ENCODE measurements at places on chromosomes 3 and 15.
A peak's percentile ranks its signal among the peaks of the same experiment; 100 is the strongest.

- no peak for DNase-seq
Observed at GRCh38 chr3:36891701-36892160, 53.1 kb downstream of the TRANK1 start.

- DNase-seq, result no peak
Observed at GRCh38 chr3:98180319-98180890, 13.9 kb downstream of the OR5H15 start.

- DNase-seq, result no peak
Observed at GRCh38 chr3:15557511-15557946, 36.0 kb upstream of the COLQ start.

GRCh38 chr3:56800130-56800831, 1.5 kb downstream of the ARHGEF3 start:
- peak; percentile 60 for DNase-seq

GRCh38 chr3:131356006-131356595, 25.5 kb upstream of the NUDT16 start:
- no peak for DNase-seq

- DNase-seq, result no peak
Observed at GRCh38 chr3:61058836-61059235, 192.4 kb downstream of the FHIT start.

DNA sequence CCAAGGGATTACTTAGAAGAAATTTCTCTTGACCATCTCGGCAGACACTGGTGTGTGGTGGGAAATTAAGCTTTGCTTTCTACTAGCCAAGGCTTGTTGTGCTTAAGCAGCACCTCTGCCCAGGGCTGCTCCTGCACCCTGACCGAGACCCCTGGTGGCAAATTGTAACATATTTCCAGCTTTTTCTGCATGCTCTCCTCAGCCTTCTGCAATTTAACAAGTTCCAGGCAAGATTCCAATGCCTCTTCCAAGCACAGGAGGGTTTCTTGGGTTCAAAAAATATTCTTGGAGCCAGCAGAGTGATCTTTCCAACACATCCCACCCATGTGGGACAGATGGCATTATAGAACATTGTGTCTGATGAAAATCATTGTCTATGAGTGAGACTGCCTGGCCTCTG, 210.5 kb downstream of the CLSTN2 start:
- no peak for DNase-seq

- DNase-seq, result no peak
Observed at GRCh38 chr3:16058521-16058920, 116.0 kb upstream of the GALNT15 start.

- no peak for DNase-seq
Observed at GRCh38 chr15:82044373-82045178, 1.2 kb downstream of the MEX3B start.

DNA sequence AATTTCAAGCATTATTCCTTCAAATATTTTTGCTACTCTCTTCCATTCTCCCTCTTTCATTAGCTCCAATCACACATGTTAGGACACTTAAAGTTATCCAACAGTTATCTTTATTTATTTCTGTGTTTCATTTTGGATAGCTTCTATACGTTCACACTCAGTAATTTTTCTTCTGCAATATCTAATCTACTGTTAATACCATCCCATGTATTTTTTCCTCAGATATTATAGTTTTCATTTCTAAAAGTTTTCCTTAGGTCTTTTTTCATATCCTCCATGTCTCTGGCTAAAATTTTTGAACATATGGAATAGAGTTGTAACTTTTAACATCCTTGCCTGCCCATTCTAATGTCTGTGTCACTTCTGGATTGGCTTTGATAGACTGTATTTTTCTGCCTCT, 73.4 kb downstream of the CTNNB1 start:
- DNase-seq, result no peak

- DNase-seq, result no peak
Observed at GRCh38 chr3:9347081-9347480, 15.8 kb upstream of the THUMPD3 start.

- no peak for DNase-seq
Observed at GRCh38 chr3:117195034-117195433, 485.5 kb downstream of the TUSC7 start.

GRCh38 chr3:76065964-76066363, 280.6 kb upstream of the ZNF717 start:
- no peak for DNase-seq

DNA sequence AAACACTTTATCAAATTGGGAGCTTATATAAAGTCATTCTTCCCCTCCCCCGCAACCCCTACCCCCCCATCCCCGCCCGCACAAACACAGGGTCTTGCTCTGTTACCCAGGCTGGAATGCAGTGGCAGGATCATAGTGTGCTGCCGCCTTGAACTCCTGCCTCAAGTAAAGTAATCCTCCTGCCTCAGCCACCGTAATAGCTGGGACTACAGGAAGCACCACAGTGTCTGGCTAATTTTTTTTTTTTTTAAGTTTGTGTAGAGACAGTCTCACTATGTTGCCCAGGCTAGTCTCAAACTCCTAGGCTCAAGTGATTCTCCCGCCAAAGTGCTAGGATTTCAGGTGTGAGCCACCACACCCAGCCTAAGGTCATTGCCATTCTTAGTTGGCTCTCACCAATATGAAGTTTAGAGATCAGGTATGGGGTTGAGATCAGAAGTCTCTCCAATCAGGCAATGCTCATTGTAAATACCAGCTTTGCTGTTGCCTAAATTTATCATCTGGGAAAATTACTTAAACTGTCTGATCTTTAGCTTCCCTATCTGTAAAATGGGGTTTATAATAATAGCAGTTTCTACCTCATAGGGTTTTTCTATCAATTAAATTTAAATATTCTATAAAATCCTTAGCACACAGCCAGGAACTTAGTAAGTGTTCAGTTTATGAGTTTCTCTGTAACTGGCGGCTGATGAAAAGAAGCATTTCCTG, 60.3 kb downstream of the TGFBR2 start:
- DNase-seq, result no peak

DNA sequence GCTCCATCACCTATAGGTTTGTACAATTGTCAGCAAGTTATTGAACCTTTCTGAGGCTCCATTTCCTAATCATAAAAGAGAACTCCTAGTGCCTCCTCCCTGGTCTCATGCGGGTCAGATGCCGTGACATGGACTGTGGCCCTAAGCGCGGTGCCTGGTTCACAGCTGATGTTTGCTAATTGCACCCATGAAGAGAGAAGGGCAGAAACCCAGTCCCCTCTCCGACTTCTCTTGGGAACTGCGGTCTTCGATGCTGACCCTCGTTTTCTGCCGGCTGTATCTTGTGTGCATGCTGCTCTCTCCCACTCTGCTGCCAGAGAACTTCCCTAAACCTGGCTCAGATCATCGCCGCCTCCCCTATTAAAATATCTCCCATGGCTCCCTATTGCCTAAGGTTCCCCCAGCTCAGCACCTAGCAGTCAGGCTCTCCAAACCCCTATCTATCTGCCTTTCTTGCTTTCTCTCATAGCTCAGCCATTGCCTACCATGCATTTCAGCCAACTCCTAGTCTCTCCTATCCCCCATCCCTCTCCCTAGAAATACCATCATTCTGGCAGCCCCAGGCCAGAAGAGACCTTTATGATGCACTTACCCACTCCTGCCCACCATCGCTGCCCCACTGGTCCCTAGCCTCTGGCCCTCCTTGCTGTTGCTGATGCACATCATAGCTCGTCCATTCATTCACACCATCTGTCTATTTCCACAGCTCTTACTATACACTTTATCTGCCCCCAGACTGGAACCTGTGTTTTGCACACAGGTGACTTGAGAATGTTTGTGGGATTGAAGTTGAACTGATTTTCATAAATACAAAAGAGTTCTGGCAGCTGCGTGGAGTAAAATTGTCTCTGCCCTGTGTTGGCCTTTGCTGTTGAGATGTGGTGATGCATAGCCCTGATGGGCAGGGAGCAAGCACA, 6.6 kb downstream of the ISG20 start:
- no peak for DNase-seq

- no peak for DNase-seq
Observed at GRCh38 chr3:54888873-54889272, 39.0 kb downstream of the LRTM1 start.

DNA sequence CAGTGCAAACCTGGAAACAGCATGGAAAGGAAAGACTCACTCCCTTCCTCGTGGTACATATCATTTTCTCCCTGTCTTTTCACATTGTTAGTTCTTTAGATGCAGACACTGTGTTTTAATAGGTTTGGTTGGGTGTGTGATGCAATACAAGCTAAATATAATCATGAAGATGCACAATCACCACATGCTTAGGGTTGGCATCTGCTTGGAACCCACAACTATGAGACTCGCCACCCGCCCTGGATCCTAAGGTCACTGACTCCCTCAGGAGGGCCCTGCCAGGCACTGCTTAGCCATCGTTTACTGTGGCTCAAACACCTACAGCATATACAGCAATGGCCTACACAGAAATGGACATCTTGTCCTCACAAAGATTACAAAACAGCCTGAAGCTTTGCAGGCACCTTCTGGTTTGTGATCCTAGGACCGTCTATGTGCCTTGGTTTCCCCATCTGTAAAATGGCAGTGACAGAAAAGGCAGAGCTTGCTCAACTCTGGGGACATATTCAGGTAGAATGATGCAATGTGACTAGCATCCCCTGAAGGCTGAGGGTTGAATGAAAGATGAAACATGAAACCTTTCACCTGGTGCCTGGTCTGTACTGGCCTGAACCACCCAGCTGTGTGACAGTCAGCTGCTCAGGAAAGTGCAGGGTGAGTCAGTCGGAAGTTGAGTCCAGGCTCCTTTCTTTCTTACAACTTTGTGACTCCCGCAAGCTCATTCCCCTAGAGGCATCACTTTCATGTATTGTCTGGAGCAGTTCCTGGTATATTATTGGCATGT, 123.6 kb upstream of the PFN2 start:
- no peak for DNase-seq

DNA sequence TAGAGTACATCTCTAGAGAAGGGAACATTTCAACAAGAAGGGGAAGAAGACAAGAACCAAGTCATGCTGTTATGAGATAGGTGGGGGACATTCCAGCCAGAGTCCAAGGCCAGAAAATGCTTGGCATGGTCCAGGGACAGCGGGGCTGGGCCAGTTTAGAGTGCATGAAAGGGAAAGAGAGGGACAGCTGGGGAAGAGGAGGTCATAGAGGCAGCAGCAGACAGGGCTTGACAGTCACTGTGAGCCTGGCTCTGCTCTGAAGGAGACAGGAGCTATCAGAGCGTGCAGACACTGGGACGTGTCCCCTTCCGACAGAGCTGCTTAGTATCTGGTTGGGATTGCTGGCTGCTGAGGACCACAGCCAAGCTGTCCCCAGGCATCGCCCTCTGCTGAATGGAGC, 35.7 kb upstream of the PRR20G start:
- no peak for DNase-seq

GRCh38 chr15:68640791-68641331, 62.1 kb downstream of the CORO2B start:
- no peak for DNase-seq

DNA sequence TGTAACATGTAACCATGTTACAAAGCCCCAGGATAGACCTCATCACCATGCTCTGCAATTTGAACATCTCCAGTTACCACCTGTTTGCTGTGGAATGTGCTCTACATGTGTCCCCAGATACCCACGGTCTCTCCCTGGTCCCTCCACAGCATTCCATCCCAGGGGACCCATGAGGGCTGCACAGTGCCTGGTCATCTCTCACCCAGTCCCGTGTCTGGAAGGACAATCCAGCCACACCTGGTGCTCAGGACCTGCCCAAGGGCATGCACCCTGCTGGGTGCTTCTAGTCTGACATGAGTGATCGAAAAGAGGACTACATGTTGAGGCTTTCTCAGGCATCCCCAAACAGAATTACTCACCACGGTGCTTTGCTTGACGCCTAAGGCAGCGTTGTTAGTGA, 119.6 kb upstream of the ATP10A start:
- DNase-seq, result no peak

DNA sequence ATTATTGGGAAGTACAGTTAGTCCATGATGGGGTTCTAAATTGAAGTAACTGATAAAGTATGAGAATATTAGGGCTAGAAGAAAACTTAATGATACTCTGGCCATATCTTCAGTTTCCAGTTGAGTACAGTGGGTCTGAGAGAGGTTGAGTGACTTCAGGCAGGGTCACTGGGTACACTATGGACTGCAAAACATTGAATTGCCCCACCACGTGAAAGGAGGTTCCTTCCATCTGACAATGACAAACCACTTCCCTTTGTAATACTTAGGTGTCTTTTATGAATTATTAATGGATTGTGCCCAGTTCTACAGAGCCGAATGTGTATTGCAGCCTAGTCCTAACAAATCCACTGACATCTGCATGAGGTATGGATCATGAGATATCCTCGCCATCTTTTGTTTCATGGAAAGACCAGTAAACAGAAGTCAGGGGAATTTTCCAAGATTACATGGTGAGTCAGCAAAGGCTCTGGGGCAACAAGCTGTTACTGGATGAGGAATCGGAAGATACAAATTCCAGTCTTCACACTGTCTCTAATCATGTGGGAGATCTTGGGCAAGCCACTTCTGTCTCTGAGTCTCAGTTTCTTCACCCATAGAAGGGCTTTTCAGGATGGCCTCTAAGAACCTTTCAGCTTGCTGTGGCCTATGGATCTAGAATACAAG, 66.5 kb upstream of the BCL6 start:
- no peak for DNase-seq

- no peak for DNase-seq
Observed at GRCh38 chr15:69910514-69910913, 187.2 kb downstream of the TLE3 start.

DNA sequence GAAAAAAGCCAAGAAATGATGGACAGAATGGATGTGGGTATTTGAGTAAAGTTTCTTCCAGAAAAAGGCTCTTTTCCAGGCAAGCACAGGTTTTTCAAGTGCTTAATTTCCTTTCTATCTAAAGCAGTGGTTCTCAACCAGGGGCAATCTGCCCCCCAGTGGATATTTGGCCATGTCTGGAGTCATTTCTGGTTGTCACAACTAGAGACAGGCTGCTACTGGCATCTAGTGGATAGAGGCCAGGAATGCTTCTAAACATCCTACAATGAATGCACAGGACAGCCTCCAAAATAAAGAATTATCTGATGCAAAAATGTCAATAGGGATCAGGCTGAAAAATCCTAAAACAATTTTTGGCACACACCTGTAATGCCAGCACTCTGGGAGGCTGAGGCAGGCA, 23.9 kb downstream of the SEC22C start:
- DNase-seq, result no peak

DNA sequence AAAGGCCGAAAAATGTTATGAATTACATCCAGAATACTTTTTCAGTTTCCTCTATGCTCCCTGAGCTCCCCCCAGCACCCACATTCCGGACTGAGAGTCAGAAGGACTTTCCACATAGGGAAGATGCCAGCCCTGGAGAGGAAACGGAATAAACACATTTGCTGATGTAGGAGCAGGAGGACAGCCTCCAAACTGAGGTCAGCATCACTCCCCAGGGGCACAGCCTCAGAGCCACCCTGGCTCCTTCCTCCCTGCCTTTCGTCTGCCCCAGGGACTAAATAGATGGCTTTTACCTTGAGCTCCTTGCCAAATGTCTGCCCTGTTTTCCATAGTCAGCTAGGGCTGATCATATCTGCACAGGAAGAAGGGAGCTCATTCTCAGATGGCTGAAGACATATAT, 22.6 kb upstream of the SLCO2A1 start:
- DNase-seq, result no peak

All from stimulated activated CD4-positive, alpha-beta T cell treated with anti-CD3 and anti-CD28 coated beads, Interleukin-1b, Interleukin-23, amount 100 ng/mL, for 1 hour (primary cell).